ENCODE measurements at places on chromosomes 6 and 20. TPM values are rescaled to one million over a fixed set of nuclear protein-coding genes. Genes with fewer than 3 reads are reported as not detected.

DNA sequence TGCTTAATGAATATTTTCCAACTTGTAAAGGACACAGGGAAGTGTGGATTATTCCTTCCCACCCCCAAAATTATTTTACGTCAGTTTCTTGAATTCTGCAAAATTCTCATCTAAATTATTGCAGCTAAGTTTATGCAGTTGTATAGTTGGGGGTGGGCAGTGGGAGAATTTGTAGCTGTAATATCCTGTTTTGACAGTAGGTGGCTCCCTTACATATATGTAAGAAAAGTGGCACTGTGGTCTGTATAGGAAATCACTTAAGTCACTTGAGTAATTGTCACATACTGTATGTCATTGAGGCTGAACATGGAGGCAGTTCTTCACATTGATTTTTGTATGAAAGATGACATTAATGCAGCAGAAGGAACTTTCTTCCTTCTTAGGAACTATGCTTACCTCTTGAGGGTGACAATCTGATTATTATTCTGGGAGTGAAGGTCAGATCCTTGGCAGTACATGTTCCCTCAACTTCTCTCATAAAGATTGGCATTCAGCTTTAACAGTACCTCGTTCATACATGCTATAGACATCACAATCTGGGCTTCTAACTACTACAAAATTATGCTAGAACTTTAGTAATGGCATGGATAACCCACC, 14.6 kb upstream of the CFAP206 start:
- H3K27ac ChIP-seq: no peak overlapping the region
- H3K4me1 ChIP-seq: no peaks in the 10 kb centered on the region
- H3K4me3 ChIP-seq: no peak overlapping the region
- no peaks in the 10 kb centered on the region for H3K27me3 ChIP-seq
- DNase-seq: no peak
- no peaks in the 10 kb centered on the region for H3K36me3 ChIP-seq

DNA sequence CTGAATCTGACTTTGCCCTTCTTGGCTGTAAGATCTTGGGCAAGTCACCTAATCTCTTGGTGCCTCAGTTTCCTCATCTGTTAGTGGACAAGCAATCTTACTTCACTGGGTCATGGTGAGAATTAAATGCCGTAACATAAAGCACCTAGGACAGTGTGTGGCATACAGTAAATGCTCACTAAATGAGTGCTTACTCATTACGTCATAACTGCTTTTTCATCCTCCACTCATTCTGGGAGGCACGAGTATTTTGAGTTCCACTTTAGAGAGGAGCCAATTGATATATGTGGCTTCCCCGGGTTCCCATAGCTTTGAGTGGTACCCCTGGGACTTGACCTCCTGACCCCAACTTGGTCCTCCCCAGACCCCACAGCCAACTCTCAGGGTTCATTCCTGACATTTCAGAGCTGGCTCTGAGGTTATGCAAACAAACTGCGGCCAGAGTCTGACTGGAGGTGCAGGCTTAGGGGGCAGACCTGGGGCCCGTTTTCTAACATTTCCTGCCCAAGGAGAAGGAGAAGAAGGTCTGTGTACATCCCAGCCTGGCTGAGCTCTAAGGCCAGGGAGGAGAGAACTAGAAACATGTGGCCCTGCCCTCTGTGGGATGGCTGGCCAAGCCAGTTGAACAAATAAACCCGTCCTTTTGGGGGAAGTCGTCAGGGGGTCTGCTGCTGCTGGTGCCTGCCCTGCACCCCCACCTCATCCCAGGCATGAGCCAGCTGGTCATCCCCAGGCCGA, 5.8 kb downstream of the ANGPT4 start:
- H3K36me3 ChIP-seq: no peaks in the 10 kb centered on the region
- H3K27ac ChIP-seq: no peak overlapping the region
- H3K4me1 ChIP-seq: no peaks in the 10 kb centered on the region
- no peak overlapping the region for H3K4me3 ChIP-seq
- DNase-seq: peak; percentile 15

DNA sequence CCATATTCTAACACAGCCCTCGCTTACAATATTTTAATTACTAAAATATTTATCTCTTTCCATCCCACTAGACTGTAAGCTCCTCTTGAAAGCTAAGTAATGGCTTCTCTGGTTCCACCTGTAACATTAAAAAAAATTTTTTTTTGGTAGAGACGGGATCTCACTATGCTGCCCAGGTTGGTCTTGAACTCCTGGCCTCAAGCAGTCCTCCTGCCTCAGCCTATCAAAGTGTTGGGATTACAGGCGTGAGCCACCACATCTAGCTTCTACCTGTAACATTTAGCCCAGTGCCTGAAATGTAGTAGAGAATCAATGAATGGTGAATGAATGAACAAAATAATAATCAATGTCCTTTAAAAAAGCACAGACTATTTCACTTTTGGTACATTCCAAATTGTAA, 28.8 kb downstream of the DEK start:
- no peak overlapping the region for H3K4me3 ChIP-seq
- no peak overlapping the region for H3K27ac ChIP-seq
- no peaks in the 10 kb centered on the region for H3K27me3 ChIP-seq

GRCh38 chr6:7933794-7934193, 23.2 kb upstream of the TXNDC5 start:
- H3K4me1 ChIP-seq: no peaks in the 10 kb centered on the region
- no peak for DNase-seq
- no peaks in the 10 kb centered on the region for H3K27me3 ChIP-seq
- no peaks in the 10 kb centered on the region for H3K36me3 ChIP-seq

GRCh38 chr6:163950159-163950558, 535.6 kb downstream of the QKI start:
- no peaks in the 10 kb centered on the region for H3K27me3 ChIP-seq
- no peaks in the 10 kb centered on the region for H3K36me3 ChIP-seq
- H3K4me1 ChIP-seq: no peaks in the 10 kb centered on the region

DNA sequence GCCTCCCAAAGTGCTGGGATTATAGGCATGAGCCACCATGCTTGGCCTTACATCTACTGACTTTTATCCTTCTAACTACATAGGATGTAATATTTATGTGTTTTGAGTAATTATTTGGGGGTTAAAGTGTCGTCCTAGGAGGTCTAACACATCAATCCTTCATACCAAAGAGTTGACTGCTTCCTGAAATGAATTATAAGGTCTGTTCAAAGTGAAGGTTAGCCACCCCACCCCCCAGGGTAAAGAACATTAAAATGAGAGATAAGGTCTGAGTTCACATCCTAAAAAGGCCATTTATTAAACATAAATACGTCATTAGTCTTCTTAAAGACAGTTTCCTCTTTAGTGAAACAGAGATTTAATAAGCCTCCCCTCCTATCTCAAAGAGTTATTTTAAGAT, 33.8 kb downstream of the TNFAIP3 start:
- no peaks in the 10 kb centered on the region for H3K36me3 ChIP-seq
- no peak overlapping the region for H3K27ac ChIP-seq
- no peak for DNase-seq
- no peaks in the 10 kb centered on the region for H3K27me3 ChIP-seq

GRCh38 chr20:61652146-61652545, 400.1 kb downstream of the CDH4 start:
- H3K27me3 ChIP-seq: no peaks in the 10 kb centered on the region
- H3K4me1 ChIP-seq: no peaks in the 10 kb centered on the region
- no peak for DNase-seq
- no peaks in the 10 kb centered on the region for H3K36me3 ChIP-seq
- H3K27ac ChIP-seq: no peak overlapping the region

GRCh38 chr20:56391596-56392131, 351 bp downstream of the AURKA start:
- H3K4me3 ChIP-seq: peak overlapping the region; percentile 75
- H3K27me3 ChIP-seq: no peaks in the 10 kb centered on the region

GRCh38 chr6:48766349-48766748, 655.4 kb upstream of the PTCHD4 start:
- H3K4me3 ChIP-seq: no peak overlapping the region
- H3K36me3 ChIP-seq: no peaks in the 10 kb centered on the region
- H3K27ac ChIP-seq: no peak overlapping the region
- no peak for DNase-seq

GRCh38 chr20:53778041-53778516, 184.4 kb upstream of the ZNF217 start:
- DNase-seq: peak; percentile 77
- H3K4me3 ChIP-seq: no peak overlapping the region
- peak overlapping the region; percentile 80 for H3K27ac ChIP-seq
- no peaks in the 10 kb centered on the region for H3K36me3 ChIP-seq

- DNase-seq: no peak
- no peaks in the 10 kb centered on the region for H3K27me3 ChIP-seq
- H3K4me1 ChIP-seq: no peaks in the 10 kb centered on the region
These were observed 13.8 kb upstream of the PTPRA start for GRCh38 chr20:2859330-2860121.

GRCh38 chr6:31655349-31656237, at the start of gene APOM:
Gene APOM (plus strand): TSS chr6:31655894. CDS start chr6:31655967, 73 bp downstream.
- H3K4me1 ChIP-seq: no peaks in the 10 kb centered on the region
- H3K27me3 ChIP-seq: no peaks in the 10 kb centered on the region
- H3K4me3 ChIP-seq: peak within 1 kb of the TSS; percentile 53
- H3K27ac ChIP-seq: peak within 1 kb of the TSS; percentile 57
- no peak for DNase-seq
- H3K36me3 ChIP-seq: peaks cover 3% of the 10 kb centered on the region

- no peak overlapping the region for H3K27ac ChIP-seq
- H3K27me3 ChIP-seq: no peaks in the 10 kb centered on the region
- no peak for DNase-seq
- peaks cover 40% of the 10 kb centered on the region for H3K4me1 ChIP-seq
- no peak overlapping the region for H3K4me3 ChIP-seq
These were observed 14.4 kb upstream of the TRIB3 start for GRCh38 chr20:366041-366718.

DNA sequence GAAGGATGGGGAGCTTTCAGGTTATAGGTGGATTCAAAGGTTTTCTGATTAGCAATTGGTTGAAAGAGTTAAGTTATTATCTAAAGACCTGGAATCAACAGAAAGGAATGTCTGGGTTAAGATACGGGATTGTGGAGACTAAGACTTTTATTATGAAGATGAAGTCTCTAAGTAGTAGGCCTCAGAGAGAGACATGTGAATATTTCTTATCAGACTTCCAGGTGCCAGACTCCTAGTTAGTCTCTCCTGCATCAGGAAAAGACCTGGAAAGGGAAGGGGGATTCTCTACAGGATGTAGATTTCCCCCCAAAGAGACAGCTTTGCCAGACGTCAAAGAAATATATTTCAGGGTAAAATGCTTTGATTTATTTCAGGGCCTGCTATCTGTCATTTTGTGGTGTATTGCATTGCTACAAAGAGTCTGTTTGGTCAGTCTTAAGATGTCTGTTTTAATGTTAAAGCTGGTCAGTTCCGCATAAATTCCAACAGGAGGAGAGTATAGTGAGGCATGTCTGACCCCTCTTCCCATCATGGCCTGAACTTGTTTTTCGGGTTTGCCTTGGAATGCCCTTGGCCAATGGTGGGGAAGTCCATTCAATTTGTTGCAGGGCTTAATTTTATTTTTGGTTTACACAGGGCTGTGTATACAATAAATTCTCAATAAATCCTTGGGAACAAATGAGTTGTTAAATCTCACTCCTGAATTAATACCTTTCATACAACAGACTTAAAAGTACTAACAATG, 103.4 kb upstream of the RALGAPA2 start:
- no peak for DNase-seq
- H3K27me3 ChIP-seq: no peaks in the 10 kb centered on the region
- no peak overlapping the region for H3K4me3 ChIP-seq
- H3K27ac ChIP-seq: no peak overlapping the region
- H3K4me1 ChIP-seq: no peaks in the 10 kb centered on the region
- no peaks in the 10 kb centered on the region for H3K36me3 ChIP-seq

DNA sequence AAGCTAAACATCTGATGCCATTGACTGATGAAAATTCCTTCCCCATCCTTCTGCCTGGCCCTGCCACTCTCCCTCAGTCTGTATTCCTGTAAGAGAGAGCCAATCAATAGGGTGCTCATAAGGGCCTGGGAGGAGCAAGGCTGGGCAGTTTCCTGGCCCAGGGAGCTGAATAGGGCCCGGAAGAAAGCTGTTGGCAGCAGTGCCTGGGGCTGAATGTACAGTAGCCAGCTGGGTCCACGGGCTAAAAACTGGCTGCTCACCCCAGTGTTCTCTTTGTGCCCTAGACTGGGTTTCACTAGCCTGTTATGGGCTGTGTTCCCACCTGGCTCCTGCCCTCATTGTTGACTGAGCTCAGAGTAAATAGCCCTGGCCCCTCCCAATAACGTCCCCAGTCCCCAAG, 1.7 kb upstream of the WFDC2 start:
- DNase-seq: no peak
- no peaks in the 10 kb centered on the region for H3K36me3 ChIP-seq
- no peaks in the 10 kb centered on the region for H3K4me1 ChIP-seq
- no peak overlapping the region for H3K27ac ChIP-seq
- peaks cover 16% of the 10 kb centered on the region for H3K27me3 ChIP-seq

DNA sequence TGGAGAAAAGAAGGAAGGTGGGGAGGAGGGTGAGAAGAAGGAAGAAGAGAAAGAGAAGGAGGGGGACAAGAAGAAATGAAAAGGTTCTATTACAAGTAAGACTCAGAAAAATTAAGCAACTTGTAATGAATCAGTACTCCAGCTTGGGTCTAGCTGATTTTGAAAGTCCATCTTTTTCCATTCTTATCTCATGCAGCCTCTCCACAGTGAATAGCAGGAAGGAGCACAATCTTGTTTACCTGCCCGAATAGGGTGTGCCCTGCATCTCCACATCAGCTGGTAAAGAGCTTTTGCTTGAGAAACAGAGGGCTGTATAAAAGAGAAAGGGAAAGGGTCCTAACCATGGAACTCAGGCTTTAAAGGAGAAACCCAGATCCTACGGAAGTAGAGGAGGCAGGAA, 348.8 kb downstream of the TPBG start:
- no peaks in the 10 kb centered on the region for H3K27me3 ChIP-seq
- DNase-seq: no peak
- H3K4me3 ChIP-seq: no peak overlapping the region
- H3K36me3 ChIP-seq: no peaks in the 10 kb centered on the region
- H3K27ac ChIP-seq: no peak overlapping the region

DNA sequence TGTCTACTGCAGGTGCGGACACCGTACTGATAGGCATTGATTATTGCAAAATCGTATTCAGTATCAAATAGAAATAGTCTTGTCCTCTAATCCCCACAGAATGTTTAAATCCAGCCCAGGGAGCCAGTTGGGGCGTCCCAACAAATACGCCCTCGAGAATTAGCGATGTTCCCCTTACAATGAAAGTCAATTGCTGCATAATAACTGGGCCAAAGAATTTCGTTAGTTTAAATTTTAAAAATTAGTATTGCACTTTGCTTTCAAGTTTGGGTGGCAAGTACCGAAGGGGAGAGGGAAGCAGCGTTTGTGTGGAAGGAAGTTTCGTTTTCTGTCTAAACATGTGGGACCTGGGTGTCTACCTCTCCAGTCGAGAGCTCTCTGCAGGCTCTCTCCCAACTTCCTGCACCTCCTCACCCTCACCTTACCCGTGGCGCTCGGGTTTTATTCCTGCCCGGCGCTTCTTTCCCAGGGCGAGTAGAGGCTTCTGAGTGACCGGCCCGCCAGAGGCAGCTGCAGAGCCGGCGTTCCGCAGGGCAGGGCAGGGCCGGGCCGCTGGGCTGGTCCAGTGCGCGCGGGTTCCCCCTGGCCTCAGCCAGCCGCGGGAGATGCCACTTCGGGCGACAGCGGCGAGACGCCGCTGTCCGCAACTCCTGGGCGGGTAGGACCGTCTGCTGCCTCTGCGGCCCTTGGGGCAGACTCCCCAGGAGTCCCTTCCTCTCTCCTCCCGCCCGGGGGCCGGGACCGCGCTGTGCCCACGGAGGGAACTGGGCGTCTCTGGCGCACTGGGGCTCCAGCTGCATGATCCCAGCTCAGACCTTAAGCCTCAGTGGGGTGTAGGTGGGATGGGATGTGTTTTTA, 862 bp upstream of the TFAP2C start:
- H3K27ac ChIP-seq: no peak overlapping the region
- H3K4me3 ChIP-seq: no peak overlapping the region
- peaks cover 26% of the 10 kb centered on the region for H3K27me3 ChIP-seq
- no peaks in the 10 kb centered on the region for H3K4me1 ChIP-seq

HLA-DRB5 gene
- total RNA-seq: 42.5 TPM

ZBTB9 gene
- 3.3 TPM for total RNA-seq

FAM217A gene
- not detected for total RNA-seq

TNNC2 gene
- not detected for total RNA-seq

SLX4IP gene
- total RNA-seq: 4.0 TPM

ISM1 gene
- 2.1 TPM for total RNA-seq

PTK7 gene
- 1.0 TPM for total RNA-seq
